ENCODE measurements at places on chromosomes 5 and 9.

- no peak for DNase-seq
These were observed 150.8 kb downstream of the DOCK8 start for GRCh38 chr9:365436-365835.

GRCh38 chr5:157563929-157564716 lies 11.5 kb downstream of the ADAM19 start:
- no peak for DNase-seq

- DNase-seq: no peak
These were observed 54.0 kb upstream of the SLC30A5 start for GRCh38 chr5:69039829-69040228.

GRCh38 chr5:172769616-172770373 lies 1.2 kb downstream of the DUSP1 start:
- peak; percentile 49 for DNase-seq
